ENCODE measurements at places on chromosomes 12 and 14.
A peak's percentile ranks its signal among the peaks of the same experiment; 100 is the strongest.

GRCh38 chr14:92519246-92520101, 5.9 kb downstream of the RIN3 start:
- peak; percentile 27 for DNase-seq

DNA sequence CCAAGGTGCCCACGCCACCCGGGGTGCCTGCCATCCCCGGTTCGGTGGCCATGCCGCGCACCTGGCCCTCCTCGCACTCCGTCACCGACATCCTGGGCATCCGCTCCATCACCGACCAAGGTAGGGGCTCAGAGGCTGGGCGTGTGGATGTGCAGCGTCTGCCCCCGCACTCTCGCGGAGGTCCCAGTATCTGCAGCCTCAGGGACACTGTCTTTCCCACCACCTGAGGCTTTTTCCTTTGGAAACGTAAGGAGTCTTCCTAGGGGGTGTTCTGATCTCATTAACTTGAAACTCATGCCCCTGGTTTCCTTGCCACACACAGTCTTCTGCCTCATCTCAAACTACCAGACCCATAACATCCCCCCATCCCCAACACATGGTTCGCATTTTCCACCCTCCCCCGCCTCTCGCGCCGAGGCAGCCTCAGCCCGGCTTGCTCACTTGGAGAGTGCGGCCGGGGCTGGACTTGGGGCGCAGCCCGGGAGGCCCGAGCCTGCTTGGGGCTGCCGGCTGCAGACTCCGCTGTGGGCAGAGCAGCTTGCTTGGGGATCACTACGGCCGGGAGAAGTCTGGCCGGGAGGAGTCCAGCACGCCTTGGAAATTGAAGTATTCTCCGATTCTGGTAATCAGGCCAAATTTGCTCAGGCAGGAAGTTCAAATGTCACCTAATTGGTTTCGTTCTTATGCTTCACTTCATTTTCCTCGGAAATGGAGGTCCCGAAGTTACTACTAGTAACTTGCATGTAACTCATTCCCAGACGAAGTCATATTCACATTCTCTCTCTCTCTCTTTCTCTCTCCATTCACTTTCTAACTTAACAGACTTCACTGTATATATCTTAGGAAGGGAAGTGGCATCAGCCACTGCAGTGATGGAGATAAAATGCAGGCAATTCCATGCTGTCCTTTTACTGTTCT, 2.0 kb downstream of the PAX9 start:
- no peak for DNase-seq

- DNase-seq = no peak
These were observed 55.3 kb downstream of the DERA start for GRCh38 chr12:15966426-15966825.

DNA sequence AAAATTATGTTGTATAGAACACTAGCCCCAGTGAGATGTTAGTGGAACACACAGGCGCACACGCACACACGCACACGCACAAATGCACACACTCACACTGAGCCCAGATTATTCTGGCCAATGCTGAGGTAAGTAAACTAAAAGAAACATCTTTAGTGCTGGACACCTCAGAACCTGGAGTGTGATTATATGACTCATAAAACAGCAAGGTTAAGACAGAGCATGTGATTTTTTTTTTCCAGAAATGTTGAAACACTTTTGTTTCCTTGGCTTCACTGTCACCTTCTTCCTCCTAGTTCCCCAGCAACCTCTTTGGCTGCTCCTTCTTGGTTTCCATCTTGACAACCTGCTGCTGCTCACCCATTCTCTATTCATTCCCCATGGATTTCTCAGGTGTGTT, 141.0 kb upstream of the ALG10B start:
- no peak for DNase-seq

GRCh38 chr14:38285962-38286361, 30.1 kb upstream of the CLEC14A start:
- no peak for DNase-seq

DNA sequence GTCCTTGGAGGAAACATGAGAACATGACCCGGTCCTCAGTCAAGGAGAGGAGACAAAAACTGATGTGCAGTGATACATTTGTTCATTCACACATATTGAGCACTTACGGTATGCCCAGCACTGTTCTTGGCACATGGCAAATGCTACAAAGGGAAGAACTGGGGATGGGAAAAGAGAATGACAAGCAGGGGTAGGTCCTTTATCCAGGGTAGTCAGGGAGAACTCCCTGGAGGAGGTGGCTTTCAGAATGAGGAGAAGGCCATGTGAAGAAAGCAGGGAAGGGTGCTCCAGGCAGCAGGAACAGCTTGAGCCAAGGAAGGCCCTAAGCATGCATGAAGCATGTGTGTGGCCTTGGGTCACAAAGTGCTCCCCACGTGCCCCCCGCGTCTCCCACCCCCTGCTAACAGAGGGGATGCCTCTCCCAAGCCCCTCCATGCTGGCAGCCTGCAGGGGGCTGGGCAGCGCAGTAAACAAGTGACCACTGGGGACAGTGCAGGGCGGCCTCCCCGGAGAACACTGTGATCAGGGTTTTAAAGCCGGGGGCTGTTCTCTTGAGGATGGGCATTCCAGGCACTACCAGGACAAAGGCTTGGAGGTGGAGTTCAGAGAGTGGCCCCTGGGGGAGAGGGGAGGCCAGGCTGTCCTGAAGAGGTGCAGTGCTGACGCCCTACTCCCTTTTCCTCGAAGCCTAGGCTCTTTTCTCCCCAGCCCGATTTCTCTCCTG, 71.0 kb downstream of the PHETA1 start:
- DNase-seq = no peak
